ENCODE measurements at places on chromosomes 13 and 19.

- DNase-seq = no peak
Measured at GRCh38 chr13:35729926-35730627, 253.6 kb upstream of the MAB21L1 start.

GRCh38 chr19:50512999-50513745 lies 541 bp downstream of the ASPDH start:
- DNase-seq = no peak

DNA sequence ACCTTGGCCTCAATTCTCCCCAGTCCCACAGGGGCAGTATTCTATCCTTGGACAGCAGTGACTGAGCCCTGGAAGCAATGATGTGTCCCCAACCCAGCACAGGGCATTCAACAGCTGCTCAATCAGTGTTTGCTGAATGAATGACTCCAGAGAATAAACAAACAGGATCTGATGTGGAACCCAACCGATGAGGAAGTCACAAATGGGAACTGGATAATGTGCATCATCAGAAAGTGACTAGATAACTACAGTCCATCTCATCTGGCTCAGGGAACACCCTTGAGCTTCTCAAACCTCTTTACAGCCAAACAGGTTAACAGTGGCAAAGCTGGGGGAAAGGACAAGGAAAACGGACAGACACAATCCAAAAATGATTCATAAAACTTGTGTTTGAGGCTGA lies 8.2 kb downstream of the SLC25A30 start:
- no peak for DNase-seq

- DNase-seq = peak; percentile 79
Measured at GRCh38 chr19:58581227-58582141, 8.3 kb upstream of the MZF1 start.

DNA sequence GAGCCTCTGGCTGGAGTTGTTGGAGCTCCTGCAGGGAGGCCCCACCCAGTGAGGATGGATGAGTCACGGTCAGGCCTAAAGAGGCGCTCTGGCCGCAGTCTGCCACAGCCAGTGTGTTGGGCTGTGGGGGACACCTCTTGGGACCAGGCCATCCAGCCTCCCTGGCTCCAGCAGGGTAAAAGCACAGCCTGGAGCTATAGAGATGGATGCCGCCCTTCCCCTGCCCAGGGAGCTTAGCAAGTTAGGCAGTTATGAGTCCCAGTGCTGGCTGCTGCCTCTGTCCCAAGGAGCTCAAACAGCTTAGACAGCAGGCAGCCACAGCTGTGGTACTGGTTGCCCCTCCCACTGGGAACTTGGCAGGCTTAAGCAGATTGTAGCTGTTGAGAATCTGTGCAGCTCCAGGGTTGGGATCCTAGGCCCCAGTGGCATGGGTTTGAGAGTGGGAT lies 100.9 kb downstream of the NDFIP2 start:
- DNase-seq = no peak

All from posterior cingulate gyrus (tissue), 11 donors.